ENCODE measurements at places on chromosomes 13 and 19.

GRCh38 chr13:32316028-32316339 is 676 bp downstream of the BRCA2 start:
- no peak for DNase-seq

GRCh38 chr13:59409211-59409610 is 754.5 kb downstream of the DIAPH3 start:
- no peak for DNase-seq

- DNase-seq = no peak
These were observed 1.6 kb downstream of the SLC46A3 start for GRCh38 chr13:28717170-28717569.

- no peak for DNase-seq
These were observed 528.6 kb downstream of the SUCLA2 start for GRCh38 chr13:47472516-47472915.

GRCh38 chr19:38420935-38421334 is 5.1 kb downstream of the RASGRP4 start:
- DNase-seq = no peak

DNA sequence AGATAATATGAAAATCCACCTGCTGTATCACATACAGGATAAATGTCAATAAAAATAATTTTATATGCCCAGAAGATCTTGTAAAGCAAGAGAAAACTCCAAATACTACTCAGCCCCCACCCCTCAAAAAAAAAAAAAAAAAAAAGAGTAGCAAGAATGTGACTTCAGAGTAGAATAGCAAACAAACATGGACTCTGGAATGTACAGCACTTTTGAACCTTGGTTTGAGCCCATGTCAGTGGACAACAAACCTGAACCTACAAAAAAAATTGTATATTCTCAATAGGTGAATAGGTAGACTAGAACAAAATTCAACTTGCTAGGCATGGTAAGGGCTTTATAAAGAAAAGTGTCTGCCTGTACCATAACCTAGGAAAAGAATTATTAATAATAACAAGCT is 428.0 kb downstream of the SLITRK6 start:
- no peak for DNase-seq

GRCh38 chr13:80118506-80118905 is 222.4 kb downstream of the SPRY2 start:
- DNase-seq = no peak

- no peak for DNase-seq
These were observed 357 bp upstream of the COG6 start for GRCh38 chr13:39655041-39655568.

DNA sequence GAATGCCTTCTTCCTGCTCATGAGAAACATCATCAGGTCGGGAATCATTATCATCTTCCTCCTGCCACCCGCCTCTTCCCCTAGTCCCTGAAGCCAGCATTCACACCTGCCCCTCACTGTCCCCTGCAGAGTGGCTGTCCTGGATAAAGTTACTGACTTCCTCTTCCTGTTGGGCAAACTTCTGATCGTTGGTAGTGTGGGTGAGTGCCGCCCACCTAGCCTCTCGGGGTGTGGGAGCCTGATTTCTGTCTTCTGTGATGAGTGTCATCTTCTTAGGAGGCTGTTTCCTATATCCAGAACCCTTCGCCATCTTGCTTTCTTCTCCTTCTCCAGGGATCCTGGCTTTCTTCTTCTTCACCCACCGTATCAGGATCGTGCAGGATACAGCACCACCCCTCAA is 12.5 kb downstream of the SLC44A2 start:
- DNase-seq = no peak

- no peak for DNase-seq
These were observed 7.1 kb upstream of the NLRP13 start for GRCh38 chr19:55939206-55939605.

DNA sequence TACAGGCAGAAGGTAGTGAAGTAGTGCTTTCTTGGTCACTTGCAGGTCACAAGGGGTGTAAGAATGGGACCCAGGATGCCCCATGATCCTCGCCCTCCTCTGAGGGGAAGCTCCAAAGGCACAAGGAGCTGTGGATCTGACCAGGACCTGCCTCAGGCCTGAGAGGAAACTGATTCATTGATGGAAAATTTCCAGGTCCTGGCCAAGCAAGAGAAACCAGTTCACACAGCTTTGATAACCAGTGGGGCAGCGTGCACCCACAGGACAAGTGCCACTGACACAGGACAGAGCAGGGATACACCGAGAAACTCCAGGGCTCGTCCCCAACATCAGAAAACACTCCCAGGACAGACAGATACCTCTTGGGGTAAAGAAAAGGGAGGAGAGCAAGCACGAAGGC is 177.1 kb downstream of the RBM26 start:
- DNase-seq = no peak

DNA sequence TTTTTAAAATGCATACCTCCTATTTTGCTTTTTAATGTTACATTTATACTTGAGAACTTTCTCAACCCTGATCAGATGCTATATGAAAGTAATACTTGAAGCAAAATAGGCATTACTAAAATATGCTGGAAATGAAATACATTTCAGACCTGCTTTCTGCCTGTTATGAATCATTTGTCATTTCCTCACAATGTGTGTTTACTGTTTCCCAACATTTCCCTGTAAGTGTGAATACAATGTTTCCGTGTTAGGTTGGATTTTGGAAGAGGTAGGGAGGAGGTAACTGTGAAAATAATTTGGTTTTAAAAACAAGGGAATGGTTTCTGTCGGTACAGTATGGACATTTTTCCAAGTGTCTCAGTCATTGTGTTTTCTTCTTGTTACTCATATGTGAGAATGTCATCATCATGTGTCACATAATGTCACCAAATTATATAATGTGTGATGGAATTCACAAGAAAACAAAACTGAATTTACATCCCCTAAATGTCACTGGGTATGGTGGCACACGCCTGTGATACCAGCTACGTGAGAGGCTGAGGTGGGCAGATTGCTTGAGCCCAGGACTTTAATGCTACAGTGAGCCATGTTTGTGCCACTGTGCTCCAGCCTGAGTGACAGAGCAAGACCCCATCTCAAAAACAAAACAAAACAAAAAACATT is 43.0 kb downstream of the ZAR1L start:
- no peak for DNase-seq

DNA sequence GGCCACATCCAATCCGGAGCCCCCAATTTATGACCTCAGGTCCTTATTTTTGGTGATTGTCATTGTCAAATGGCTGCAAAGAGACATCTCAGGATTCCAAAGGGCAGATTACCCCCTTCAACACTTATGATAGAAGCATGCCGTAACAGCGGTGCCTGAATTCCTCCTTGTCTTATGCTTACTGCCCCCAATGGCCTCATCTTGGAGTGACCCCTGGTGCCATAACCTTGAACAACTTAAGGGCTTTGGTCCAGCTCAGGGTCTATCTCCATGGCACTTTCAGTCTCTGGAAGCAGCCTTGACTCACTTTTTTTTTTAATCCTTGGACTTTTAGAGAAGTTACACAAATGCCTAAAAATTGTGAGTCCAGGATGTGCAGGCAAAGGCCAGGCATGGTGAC is 171.6 kb upstream of the ZNF507 start:
- DNase-seq = no peak

- no peak for DNase-seq
These were observed 261.5 kb upstream of the STARD13 start for GRCh38 chr13:33547035-33547434.

DNA sequence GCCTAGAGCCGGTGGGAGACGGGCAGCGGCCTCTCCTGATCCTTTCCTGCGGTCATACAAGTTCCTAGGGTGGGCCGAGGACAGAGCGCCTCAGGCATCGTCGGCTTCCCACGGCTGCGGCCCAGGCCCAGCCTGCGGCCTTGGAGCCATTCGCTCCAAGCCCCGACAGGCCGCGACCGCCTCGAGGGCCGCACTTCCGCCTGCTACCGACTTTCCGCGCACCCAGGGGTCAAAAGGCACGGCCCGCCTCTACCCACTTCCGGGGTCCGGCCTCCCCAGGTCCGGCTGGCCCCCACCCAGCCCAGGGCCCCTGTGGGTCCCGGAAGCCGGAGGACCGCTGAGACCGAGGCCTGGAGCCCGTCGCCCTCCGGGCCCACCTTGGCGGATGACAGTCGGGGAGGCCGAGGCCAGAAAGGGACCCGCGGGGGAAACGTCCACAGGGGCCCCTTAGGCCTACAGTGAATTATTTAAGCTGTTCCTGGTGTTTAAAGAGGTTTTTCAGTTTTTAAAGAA is 16.2 kb downstream of the ZIC2 start:
- DNase-seq = no peak

DNA sequence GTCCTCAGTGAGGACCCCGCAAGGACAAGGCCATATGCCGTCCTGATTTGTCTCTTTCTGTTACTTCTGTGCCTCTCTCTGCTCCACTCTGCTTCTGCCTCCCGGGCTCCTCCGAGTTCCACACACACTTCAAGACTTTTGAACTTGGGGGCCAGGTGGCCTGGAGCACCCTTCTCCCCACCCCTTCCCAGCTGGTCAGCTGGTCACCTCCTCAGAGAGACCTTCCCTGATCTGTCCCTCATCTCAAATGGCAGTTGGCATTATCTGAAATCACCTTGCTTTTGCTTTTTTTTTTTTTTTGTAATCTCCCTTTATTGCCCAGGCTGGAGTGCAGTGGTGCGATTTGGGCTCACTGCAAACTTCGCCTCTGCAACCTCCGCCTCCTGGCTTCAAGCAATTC is 2.2 kb upstream of the S1PR5 start:
- no peak for DNase-seq

- DNase-seq = no peak
These were observed 297.8 kb downstream of the SHISA2 start for GRCh38 chr13:25753976-25754375.

- DNase-seq = no peak
These were observed 118.7 kb upstream of the TSC22D1 start for GRCh38 chr13:44694842-44695241.

DNA sequence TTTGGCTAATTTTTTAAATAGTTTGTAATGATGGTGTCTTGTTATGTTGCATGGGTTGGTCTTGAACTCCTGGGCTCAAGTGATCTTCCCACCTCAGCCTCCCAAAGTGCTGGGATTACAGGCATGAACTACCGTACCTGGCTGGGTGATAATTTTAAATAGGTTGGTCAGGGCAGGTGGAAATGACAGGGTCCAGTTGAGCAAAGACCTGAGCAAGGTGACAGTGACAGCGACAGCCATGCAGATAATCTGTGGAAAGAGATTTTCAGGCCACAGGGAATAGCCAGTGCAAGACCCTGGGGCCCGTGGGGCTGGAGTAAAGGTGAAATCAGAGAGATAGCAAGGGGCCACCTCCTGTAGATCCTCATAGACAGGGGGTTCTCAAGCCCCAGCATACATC is 3.5 kb downstream of the SPACA6 start:
- no peak for DNase-seq

DNA sequence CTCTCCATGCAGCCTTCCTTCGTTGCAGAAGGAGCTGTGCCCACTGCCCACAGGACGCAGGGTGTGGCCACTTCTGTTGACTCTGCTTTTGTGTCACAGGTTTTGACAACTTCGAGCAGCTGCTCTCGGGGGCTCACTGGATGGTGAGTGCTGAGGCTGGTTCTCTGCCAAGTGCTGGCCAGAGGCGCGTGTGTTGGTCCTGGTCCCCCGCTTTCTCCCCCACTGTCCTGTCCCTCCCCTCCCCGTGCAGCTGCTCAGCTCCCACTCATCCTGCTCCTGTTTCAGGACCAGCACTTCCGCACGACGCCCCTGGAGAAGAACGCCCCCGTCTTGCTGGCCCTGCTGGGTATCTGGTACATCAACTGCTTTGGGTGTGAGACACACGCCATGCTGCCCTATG is 10.6 kb upstream of the PDCD2L start:
- no peak for DNase-seq

DNA sequence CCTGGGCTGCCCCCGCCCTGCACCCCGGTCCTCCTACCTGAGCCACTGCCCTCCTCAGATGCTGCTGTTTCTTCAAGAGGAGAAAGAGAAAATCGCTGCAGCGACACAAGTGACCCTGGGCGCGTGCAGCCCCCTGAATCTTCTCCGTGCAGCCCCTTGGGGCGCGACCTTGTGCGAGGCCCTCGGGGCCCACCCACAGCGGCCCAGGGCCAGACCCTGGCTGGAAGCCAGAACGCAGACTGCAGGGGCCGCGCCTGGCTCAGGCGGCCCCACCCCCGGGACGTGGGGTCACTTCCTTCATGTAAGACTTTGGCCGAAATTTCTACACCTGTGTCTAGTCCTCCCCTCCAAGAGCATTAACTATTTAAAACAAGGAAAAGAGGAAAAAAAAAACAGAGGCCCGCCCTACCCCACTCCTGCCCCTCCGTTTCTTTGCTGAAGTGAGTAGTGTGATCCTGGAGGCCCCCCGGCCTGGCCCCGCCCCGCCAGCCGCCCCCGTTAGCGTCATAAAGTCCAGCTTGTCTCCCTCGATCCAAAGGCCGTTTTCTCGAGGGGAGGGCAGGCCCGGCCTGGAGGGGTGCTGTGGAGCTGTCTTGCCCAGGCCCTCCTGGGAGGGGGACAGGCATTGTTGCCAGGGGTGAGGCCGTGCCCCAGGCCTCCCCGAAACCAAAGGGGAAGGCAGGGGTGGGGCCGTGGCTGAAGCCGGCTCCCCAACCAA is 35.3 kb downstream of the BTBD2 start:
- DNase-seq = no peak

DNA sequence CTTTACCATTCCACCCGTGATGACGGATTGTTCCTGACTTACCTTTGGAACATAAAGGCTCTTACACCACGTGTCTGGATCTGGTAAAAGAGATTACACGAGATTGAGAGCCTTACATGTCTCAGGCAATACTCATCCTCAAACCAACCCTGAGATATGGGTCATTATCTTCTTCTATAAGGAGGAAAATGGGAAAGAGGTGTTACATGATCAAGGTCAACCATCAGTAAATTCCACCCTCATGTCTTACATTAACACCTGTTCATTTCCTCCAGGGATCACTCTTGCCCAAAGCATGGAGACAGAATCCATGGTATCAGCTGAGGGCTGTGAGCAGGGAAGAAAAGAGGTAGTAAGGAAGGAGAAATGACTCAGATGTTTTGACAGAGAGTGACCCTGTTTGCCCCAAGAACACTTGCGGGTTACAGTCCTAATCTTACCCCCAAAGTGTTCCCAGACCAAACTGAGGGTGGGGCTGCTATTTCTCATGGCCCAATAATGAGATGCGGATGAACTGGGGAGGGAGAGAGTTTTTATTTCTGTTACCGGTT is 19.6 kb downstream of the LILRB4 start:
- DNase-seq = no peak

DNA sequence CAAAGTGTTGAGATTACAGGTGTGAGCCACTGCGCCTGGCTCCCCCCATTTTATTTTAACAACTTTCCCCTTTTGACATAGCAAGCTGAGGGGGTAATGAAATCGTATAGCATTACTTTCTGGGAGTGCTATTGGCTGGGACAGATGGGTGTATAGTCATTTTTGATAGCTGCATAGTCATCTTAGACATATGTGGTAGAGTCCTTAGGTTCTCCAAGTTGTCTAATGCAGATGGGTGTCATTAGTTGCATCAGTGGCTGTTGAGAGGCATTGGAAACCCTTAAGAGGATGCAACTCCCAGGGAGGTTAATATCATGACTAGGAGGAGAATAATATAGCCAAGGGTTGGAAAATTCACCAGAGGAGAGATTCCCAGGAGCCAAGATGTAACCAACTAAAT is 28.6 kb upstream of the PNMA8B start:
- DNase-seq = no peak

- no peak for DNase-seq
These were observed 19.0 kb upstream of the IL17D start for GRCh38 chr13:20684546-20684945.

Data from stimulated activated CD8-positive, alpha-beta memory T cell treated with anti-CD3 and anti-CD28 coated beads, Interleukin-12 subunit alpha, Interleukin-12 subunit beta, amount 100 ng/mL, for 1 hour (primary cell).